Lower lobe of right lung (tissue), 2 donors: ENCODE measurements at places on chromosomes 16 and 17. TPM values are rescaled to one million over a fixed set of nuclear protein-coding genes. Genes with fewer than 3 reads are reported as not detected.

ZNF469 gene
- 2.0 TPM for total RNA-seq

GPR139 gene
- not detected for total RNA-seq

AARS1 gene
- total RNA-seq, result 101 TPM

RNF157 gene
- total RNA-seq, result 2.4 TPM

PFN1 gene
- total RNA-seq, result 528 TPM

CTF1 gene
- 10.3 TPM for total RNA-seq

DNA sequence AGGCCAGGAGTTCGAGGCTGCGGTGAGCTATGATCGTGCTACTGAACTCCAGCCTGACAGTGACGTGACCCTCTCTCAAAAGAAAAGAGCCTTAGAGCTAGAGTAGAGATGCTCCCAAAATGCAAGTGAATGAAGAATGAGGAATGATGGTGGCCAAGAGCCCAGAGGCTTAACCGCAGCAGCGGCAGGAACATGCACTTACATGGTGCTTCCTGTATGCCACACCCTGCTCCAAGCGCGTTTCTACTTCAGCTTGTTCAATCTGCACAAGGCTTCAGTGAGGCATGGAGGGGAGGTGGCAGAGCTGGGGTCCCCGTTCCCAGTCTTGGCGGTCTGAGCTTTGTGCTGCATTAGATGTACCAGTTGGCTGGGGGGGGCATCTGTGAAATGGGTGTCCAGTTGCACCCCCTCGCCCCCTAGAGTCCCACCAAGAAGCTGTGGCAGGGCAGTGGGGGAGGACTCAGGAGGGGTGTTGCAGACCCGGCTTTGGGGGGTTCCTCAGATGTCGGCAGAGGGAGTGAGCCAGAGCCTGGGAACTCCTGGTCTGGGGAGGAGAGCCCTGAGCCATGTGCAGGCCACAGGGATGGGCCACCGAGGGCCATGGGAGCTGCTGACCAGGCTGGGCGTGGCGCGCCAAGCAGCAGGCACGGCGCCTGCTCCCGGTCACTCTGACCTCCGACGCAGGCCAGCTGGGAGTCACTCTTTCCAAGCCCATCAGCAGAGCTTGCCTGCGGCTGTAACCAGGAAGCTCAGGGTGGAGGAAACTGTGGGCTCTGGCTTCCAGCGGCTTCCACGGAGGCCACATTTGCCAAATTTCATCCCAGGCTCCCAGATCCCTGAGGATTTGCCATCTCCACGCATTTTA, 260.1 kb downstream of the PARN start:
- no peak for DNase-seq

GRCh38 chr17:51191895-51192294, 25.7 kb downstream of the NME2 start:
- no peak for DNase-seq

GRCh38 chr17:50916708-50917417, 50.7 kb upstream of the TOB1 start:
- peak; percentile 25 for DNase-seq

- DNase-seq, result no peak
Observed at GRCh38 chr17:50185631-50186471, 15.6 kb downstream of the COL1A1 start.

DNA sequence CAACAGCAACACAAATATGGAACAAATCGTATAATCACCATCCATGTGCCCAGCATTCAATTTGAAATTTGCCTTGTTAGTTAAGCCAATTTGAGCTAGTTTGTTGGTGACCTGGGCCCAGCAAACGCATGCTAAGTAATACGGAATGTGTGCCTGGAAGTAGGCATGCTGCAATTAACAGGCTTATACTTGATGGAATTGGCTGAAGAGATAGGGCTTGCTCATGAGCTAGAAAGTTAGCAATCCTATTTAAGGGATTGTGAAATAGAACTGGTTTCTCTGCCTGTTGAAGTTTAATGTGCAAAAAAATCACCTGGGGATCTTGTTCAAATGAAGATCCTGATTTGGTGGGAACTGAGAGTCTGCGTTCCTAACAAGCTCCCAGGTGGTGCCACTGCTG, 8.5 kb upstream of the LPO start:
- no peak for DNase-seq

DNA sequence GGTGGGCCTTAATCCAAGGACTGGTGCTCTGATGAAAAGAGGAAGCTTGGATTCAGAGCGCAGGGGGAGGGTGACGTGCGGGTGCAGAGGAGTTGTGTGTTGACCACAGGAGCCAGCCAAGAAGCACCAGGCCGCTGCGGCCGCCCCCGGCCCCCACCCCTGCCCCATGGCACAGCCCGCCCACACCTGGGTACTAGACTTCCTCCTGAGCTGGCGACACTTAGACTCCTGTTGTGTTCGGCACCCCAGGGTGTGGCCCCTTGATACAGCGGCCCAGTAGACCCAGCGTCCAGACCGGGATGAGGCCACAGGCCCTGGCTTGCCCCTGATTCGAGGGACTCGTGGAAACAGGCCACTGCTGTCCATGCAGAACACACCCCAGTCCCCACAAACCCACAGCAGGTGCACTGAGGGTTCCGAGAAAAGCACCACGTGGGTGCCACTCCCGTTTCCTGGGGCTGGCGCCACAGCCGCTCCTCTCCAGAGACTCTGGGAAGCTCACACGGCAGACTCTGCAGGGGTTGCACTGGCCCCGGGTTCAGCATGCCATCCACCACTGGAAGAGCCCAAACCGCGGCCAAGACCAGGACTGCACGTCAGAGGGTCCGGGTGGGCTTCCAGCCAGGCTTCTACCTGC, 5.7 kb upstream of the SNAI3 start:
- DNase-seq, result peak; percentile 87

- peak; percentile 63 for DNase-seq
Observed at GRCh38 chr16:75264999-75265910, 13.8 kb upstream of the BCAR1 start.

- DNase-seq, result no peak
Observed at GRCh38 chr17:80221351-80222105, 1.3 kb downstream of the SLC26A11 start.

GRCh38 chr17:47946516-47946915, 5.1 kb downstream of the PNPO start:
- DNase-seq, result no peak

DNA sequence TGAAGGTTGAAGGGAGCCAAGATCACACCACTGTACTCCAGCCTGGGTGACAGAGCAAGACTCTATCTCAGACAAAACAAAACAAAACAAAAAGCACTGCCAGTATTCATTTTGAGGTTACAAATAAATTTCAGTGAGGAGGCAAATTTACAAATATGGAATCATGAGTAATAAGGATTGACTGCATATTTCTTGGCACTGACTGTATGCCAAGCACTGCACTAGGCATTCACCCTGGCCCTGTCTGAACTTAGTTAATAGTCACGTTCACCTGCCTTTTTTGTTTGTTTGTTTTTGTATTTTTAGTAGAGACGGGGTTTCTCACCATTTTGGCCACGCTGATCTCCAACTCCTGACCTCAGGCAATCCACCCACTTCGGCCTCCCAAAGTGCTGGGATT, 5.1 kb downstream of the LDAF1 start:
- no peak for DNase-seq

DNA sequence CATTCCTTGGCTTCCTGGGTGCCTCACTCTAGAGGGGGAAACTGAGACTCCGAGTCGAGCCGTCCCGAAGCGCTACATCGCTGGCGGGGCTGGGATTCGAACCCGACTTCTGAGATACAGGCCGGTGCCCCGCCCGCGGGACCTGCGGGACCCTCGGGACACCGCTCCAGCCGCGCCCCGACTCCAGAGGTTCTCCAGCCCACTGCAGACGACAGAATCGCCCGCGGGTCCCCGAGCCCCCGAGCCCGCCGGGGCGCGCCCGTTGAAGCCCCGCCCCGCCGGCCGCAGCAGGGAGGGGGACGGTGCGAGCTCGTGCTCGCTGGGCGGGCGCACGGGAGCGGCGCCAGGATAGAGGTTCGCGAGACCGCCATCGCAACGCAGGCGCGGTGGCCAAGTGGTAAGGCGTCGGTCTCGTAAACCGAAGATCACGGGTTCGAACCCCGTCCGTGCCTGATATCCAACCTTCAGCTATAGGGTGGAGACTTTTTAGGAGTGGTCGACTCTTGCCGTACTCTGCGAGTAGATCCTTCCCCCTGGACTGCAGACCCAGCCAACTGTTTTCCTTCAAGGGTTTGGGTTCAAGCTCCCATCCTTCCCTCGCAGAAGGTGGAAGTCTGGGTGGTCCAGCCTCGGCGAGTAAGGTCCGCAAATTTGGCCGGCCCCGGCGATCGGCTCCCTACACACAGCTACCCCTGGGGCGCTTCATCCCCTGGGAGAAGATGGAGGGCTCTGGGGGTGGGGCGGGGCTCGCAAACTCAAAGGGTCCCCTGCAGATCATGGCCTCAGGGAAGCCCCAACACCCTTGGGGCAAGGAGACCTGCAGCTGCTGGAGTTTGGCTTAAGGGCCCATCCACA, 214.6 kb downstream of the MRTFB start:
- DNase-seq, result peak; percentile 92

- DNase-seq, result no peak
Observed at GRCh38 chr17:61897548-61898180, 30.1 kb downstream of the INTS2 start.

- DNase-seq, result no peak
Observed at GRCh38 chr16:88527937-88528743, 42.1 kb upstream of the ZC3H18 start.

DNA sequence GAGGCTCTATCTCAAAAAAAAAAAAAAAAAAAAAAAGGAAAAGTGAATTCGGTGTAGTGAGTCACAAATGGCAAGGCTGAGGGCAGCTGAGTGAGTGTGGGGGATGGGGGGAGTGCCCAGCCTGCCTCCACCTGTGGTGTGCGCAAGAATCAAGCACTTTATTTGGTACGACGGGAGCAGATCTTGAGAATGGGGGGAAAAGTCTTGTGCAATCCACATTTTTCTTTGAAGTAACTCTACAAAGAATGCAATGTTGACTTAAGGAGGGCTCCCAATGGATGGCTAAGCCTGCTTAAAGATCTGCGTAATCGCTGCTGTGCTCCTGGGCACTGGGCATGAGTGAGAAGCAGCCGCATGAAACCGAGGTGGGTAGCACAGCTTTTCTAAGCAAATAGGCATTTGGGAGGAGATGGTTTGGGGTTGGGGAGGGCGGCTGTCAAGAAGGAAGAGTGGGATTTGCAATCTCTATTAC, 28.2 kb downstream of the ATP2C2 start:
- DNase-seq, result peak; percentile 86
